Stimulated activated CD4-positive, alpha-beta T cell treated with anti-CD3 and anti-CD28 coated beads, TNF-alpha, amount 100 ng/mL, for 1 hour (primary cell): ENCODE measurements at places on chromosomes 2 and 18.

DNA sequence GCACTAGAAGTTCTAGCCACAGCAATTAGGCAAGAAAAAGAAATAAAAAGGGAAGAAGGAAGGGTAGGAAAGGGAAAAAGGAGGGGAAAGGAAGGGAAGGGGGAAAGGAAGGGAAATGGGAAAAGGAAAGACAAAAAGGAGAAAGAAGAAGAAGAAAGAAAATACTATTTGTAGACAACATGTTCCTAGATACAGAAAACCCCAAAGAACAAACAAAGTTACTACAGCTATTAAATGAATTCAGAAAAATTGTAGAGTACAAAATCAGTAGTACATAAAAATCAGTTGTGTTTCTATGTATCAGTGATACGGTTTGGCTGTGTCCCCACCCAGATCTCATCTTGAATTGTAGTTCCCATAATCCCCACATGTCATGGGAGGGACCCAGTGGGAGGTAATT is 52.3 kb downstream of the RPE start:
- DNase-seq = no peak

GRCh38 chr2:220503431-220503830 is 876.0 kb downstream of the SLC4A3 start:
- DNase-seq = no peak

DNA sequence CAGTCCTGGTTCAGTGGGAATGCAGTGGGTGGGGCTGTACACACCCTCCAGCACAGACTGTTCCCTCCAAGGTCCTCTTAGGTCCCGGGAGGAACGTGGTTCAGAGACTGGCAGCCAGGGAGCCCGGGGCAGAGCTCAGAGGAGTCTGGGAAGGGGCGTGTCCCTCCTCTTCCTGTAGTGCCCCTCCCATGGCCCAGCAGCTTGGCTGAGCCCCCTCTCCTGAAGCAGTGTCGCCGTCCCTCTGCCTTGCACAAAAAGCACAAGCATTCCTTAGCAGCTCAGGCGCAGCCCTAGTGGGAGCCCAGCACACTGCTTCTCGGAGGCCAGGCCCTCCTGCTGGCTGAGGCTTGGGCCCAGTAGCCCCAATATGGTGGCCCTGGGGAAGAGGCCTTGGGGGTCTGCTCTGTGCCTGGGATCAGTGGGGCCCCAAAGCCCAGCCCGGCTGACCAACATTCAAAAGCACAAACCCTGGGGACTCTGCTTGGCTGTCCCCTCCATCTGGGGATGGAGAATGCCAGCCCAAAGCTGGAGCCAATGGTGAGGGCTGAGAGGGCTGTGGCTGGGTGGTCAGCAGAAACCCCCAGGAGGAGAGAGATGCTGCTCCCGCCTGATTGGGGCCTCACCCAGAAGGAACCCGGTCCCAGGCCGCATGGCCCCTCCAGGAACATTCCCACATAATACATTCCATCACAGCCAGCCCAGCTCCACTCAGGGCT is 17.5 kb upstream of the FAHD2A start:
- DNase-seq = no peak

DNA sequence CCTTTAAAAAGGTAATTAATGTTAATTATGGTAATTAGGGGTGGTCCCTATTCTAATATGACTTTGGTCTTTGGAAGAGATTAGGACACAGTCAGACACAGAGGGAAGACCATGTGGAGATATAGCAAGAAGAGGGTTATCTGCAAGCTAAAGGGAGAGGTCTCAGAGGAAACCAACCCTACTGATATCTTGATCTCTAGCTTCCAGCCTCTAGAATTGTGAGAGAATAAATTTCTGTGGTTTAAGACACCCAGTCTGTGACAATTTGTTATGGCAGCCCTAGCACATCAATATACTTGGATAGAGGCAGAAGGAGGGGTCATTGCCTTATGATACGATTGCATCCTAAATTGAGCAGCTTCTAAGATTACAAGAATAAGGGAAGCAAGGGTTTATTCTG is 21.3 kb upstream of the NT5C1B start:
- DNase-seq = no peak

DNA sequence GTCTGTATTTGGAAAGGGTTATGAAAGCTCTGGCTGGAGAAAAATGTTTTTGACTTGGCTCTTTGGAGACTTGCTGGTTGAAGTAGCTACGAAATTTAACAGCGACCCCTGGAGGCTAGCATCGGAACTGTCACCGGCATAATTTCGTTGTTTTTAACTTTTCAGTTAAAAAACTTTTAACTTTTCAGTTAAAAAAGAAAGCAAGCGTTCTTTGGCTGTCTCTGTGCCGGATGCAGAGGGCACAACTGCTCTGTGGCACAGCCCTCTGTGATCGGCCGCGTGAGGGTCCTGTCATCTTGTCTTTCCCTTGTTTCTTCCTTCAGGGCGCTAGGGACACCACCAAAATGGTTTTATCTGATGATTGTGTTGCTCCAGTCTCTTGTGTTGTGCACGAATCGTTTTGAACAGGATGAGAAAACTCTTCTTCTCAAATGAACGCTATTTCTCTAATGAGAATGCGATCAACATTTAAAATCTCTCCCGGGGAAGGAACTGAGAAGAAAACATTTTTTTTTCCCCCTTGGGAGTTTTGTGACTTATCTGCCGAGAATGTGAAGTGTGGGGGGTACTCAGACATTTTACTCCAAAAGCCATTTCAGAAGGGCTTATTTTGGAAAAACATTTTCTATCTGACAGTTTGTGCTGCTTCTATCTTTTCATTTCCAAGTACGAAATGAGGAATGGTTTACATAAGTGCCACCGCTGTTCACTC is 57.1 kb downstream of the ADCYAP1 start:
- DNase-seq = no peak

- DNase-seq = no peak
Observed at GRCh38 chr2:19667085-19667484, 234.7 kb downstream of the TTC32 start.

DNA sequence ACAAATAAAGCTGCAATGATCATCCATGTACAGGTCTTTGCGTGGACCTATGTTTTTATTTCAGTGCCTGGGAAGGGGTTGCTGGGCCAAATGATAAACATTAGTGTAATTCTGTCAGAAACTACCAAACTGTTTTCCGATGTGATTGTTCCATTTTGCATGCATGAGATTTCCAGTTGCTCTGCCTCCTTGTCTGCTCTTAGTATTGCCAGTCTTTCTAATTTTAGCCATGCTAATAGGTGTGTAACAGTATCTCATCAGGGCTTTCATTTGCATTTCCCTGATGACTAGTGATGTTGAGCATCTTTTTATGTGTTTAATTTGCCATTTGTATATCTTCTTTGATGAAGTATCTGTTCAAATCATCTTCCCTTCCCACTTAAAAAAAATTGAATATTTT is 67.5 kb downstream of the SP110 start:
- DNase-seq = no peak

DNA sequence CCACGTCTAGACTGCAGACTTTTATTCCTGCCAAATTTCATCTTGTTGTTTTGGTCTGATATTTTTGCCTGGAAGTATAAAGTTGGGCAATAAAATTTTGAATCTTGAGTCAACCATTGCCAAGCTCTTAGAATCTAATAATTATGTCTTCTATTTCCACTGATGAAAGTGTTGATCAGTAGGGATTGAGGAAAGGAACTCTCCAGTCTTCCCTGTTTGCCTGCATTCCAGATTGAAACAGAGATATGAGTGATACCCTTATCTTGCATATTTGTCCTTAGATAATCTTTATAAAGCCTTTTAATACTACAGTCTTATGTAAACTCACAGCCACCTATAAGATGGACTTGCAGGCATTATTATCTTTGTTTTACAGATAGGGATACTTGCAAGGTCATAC is 45.5 kb upstream of the UBE2E3 start:
- no peak for DNase-seq

DNA sequence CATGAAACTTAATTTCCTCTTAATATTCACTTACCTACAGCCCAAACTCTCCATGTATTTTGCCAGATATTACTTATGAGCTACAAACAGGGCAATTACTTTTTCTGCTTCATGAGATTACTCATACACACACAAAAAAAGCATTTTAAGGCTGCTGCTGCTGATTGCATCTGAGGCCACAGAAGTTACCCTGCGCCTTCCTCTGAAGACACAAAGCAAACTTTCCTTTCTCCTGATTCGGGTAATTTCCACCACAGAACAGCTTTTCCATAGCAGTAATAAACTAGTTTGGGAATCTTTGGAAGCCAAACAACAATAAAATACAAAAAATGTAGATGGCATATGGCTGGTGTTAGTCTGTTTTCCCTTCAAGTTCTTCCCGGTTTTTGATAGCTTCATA is 6.2 kb downstream of the TTC32 start:
- no peak for DNase-seq

DNA sequence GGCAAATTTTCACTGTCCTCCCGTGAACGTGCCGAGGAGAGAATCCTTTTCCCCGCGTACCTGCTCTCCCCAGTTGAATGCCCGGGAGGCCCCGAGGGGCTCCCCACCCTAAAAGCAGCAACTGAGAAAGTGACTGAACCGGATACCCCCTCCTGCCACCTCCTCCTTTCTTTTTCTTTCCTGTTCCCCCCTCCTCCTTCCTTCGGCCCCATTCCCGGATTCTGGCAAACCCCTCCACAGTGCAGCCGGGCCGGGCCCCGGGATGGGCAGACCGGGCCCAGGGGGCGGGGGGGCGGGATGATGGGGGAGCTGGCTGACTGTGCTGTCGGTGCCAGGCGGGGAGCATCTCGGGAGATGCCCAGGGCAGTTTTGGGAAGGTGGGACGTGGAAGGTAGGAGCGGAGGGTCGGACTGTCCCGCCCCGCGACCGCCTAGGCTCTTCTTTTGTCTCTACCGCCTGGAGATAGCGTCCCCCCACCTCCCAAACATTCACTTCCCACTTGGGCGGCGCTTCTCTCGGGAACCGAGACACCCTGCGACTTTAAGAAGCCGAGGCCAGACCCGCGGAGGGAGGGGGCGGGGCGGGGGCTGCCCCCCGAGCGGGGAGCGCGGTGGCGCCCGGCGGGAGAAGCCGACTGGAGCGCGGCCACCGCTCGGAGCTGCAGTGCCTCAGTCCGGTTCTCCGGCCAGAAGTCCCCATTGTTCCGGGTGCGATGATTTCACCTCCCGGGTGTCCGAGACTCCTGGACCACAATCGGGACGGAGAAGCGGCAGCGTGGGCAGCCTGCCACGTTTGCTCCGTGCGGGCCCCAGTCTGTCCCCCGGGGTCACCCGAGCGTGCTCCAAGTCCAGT is 8.2 kb downstream of the DLX2 start:
- DNase-seq = no peak

- DNase-seq = no peak
Observed at GRCh38 chr2:76940559-76940958, 581.6 kb downstream of the LRRTM4 start.
